ENCODE measurements at places on chromosomes 2 and 18. TPM values are rescaled to one million over a fixed set of nuclear protein-coding genes. Genes with fewer than 3 reads are reported as not detected.

DNA sequence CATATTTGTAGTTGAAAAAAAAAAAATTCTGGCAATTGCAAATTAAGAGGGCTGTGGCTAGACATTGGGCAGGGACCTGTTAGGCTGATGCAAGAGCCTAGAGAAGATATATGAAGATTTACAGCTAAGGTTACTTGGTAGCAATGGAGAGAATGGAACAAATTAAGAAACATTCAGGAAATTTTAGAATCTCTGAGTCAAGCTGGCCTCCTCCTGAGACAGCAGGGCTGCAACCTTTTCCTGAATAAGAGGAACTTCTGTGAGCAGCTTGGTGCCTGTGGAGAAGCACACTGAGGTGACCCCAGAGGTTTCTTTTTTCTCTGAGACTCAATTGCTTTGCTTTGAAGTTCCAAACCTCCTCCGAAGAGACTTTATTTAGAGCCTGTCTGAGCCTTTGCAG, 118.6 kb upstream of the LRATD1 start:
- DNase-seq, result no peak
- H3K27me3 ChIP-seq, result no peaks in the 10 kb centered on the region
- H3K27ac ChIP-seq, result no peak overlapping the region
- H3K36me3 ChIP-seq, result no peaks in the 10 kb centered on the region
- no peaks in the 10 kb centered on the region for H3K4me1 ChIP-seq

FBXO15 gene
- not detected for polyA plus RNA-seq

IGFBP5 gene
- polyA plus RNA-seq, result not detected

ATF2 gene
- 17.4 TPM for polyA plus RNA-seq

FBLN7 gene
- not detected for polyA plus RNA-seq

DSG1 gene
- not detected for polyA plus RNA-seq

GRCh38 chr2:150705767-150706166, 218.3 kb upstream of the RND3 start:
- no peaks in the 10 kb centered on the region for H3K27me3 ChIP-seq
- H3K36me3 ChIP-seq, result no peaks in the 10 kb centered on the region
- DNase-seq, result no peak
- H3K4me1 ChIP-seq, result no peaks in the 10 kb centered on the region
- H3K27ac ChIP-seq, result no peak overlapping the region

- H3K27ac ChIP-seq, result peak overlapping the region; percentile 50
- no peaks in the 10 kb centered on the region for H3K4me1 ChIP-seq
- peaks cover 27% of the 10 kb centered on the region for H3K36me3 ChIP-seq
- no peaks in the 10 kb centered on the region for H3K27me3 ChIP-seq
These were observed 19.3 kb downstream of the PPP4R1 start for GRCh38 chr18:9594823-9595596.

DNA sequence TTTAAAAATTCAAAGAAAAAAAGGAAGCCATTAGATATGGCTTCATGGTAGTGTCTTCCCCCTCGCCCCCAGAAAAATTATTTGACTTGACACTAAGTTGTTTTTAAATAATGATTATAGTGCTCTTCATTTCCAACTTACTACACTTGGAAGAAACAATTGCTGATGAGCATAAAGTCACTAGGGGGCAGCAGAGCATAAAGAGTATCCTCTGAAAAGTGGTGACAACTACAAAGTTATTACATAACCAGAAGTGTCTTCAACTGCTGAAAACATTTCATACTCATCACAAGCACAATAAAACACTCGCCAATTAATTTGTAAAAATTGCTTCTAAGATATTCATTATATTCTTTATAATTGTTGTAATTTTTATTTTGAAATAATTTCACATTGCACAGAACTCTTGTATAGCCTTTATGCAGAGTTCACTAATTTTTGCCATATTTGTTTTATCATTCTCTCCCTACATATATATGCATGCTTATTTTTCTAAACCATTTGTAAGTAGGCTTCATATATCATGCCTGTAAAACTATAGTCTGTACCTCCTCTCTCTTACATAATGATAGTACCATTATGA, 54.9 kb downstream of the EXOC6B start:
- no peaks in the 10 kb centered on the region for H3K27me3 ChIP-seq
- H3K4me3 ChIP-seq, result no peak overlapping the region
- no peaks in the 10 kb centered on the region for H3K4me1 ChIP-seq
- no peaks in the 10 kb centered on the region for H3K36me3 ChIP-seq
- no peak overlapping the region for H3K27ac ChIP-seq

GRCh38 chr2:19251554-19251953, 106.9 kb downstream of the OSR1 start:
- H3K27ac ChIP-seq, result no peak overlapping the region
- H3K4me3 ChIP-seq, result no peak overlapping the region

DNA sequence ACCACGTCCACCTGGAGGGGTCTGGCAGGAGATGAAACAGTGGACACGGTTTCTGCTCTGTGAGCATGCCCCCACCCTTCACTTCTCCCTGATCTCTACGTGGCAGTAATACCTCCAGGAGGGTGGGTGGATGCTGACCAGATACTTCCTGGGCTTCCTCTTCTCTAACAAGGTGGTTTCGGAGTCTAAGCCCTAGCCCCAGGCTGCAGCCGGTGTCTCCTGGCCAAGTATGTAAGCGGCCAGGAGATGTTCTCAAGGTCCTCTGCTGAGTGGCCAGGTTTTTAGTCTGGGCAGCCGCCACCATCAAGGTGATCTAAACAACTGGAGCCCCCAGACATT, 101.8 kb upstream of the ASB18 start:
- H3K36me3 ChIP-seq, result no peaks in the 10 kb centered on the region
- no peak overlapping the region for H3K4me3 ChIP-seq
- H3K27me3 ChIP-seq, result no peaks in the 10 kb centered on the region
- no peak overlapping the region for H3K27ac ChIP-seq

DNA sequence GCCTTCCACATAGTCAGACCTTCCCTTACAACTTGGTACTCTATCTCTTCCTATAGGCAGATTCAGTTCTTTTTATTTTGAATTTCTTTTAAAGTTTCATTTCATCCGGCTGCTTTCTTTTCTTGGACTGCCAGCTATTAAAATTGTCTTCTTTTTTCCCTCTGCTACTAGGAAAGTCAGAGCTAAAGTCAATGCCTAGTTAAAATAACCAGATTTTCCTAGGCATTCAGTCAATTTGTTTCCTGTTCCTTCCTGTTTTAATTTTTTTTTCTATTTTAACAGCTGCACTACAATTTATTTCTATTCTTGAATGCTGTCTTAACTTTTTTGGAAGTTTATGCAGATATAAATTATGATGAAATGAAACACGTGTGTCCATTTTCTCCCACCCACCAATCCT, 84.8 kb downstream of the EVA1A start:
- no peak overlapping the region for H3K4me3 ChIP-seq
- DNase-seq, result no peak
- H3K4me1 ChIP-seq, result no peaks in the 10 kb centered on the region

All from CD14-positive monocyte (primary cell).